ENCODE measurements at places on chromosomes 11 and 22.

- DNase-seq = no peak
Measured at GRCh38 chr11:10770626-10771254, 19.7 kb downstream of the CTR9 start.

DNA sequence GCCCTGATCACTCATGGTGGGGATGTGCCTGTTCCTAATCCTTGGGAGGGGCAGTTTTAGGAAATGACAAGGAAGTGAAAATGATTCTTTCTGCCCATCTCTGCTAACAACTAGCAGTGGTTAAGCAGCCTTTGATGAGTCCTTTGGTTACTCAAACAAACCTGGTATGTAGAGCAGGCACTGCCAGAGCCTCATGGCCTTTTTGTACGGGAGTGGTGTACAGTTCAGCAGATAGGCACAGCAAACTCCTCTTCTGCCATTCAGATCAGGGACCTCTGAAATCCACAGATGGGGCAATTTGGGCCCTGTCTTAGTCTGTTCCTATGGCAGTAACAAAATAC, 66.2 kb downstream of the FZD4 start:
- no peak for DNase-seq

DNA sequence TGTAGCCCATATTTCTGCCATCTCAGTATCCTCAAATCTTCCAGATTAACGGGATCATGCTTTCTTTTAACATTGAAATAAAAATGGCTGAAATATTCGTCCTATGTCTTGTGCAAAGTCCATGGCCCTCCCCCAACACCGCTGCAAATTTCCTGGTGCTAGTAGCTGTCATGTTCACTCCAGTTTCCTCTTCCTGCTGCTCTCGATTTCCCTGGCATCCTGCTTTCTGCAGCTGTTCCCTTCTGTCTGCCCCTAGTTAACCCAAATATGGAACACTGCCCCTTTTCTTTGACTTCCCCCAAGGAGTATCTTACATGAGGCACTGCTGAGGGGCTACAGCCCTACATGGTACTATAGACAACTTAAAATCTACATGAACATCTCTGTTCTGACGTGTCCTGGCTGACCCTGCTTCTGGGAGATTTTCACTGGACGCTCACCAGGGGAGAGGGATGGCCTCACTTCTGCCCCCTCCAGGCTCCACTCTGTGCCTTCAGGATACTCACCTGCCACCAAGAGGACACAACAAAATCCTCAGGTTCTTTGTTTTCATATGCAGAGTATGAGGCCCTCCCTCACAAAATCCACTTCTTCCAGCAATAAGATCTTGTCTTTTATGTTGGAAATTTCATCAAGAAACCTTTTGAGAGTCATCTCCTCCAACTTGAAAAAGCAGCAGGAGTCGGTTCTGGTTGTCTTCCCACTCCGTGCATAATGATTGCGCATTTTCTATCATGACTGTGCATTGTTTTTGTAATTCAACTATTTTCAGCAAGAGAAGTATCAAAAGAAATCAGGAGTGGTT, 29.5 kb upstream of the SCUBE2 start:
- DNase-seq = no peak

DNA sequence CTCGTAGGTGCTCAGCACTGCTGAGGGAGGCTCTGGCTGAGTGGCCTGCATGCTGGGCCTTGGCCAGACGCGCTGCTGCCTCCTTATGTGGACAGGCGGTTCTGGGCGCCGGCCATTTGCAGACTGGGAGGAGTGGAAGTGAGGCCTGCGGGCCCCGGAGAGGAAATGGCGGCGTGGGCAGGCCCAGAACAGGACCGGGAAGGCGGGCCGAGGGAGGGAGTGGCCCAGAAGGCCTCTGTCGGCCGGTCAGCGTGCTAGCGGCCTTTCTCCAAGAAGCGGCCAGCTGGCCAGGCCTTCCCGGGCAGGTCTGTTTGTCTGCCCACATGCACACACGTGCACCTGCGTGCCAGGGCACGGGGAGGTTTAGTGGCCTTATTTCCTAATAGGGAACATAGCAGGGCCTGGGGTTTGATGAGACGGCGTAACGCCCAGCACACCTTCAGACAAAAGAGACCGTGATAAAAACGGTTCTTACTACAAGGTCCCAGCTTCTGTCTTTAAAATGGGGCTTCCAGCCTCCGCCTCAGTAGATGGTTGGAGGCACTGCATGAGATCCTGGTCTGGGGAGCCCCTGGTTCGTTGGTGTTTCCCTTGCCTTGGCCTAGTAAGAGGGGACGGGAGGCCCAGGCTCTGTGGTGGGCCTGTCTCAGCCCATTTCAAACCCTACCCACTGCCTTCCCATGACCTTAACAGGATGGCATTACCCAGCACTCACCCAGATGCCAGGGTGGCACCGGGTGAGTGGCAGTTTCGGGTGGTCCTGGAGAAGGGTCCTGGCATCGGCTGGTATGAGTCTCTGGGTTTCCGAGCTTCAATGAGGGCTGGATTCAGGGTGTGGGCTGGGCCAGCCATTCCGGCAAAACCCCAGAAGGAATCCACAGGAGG, 65.1 kb upstream of the PPARA start:
- DNase-seq = no peak

DNA sequence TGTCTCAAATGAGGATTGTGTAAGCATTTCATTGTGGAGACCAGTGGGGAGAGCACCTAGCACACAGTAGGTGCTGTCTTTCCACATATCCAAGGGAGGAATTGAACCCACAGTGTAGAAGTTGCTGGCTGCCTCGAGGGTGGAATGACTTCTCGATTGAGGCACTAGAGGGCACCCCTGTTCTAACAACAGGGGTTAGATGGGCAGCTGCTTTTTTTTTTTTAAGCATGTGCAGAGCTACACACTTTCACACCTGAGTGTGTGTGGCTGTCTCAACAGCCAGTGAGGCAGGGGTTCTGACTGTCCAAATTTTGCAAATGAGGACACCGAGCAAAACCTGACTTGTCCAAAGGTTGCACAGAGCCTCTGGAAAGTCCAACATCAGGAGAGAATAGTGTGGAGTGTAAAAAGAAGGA, 118.2 kb upstream of the CRYBB3 start:
- DNase-seq = no peak

GRCh38 chr11:2747248-2748027, 47.6 kb upstream of the KCNQ1OT1 start:
- DNase-seq = no peak

GRCh38 chr11:10725114-10725906, 25.7 kb upstream of the CTR9 start:
- DNase-seq = no peak

- DNase-seq = no peak
Measured at GRCh38 chr11:64659417-64660144, 63.4 kb downstream of the NRXN2 start.

GRCh38 chr22:41481925-41482318, 13.0 kb downstream of the ACO2 start:
- no peak for DNase-seq

DNA sequence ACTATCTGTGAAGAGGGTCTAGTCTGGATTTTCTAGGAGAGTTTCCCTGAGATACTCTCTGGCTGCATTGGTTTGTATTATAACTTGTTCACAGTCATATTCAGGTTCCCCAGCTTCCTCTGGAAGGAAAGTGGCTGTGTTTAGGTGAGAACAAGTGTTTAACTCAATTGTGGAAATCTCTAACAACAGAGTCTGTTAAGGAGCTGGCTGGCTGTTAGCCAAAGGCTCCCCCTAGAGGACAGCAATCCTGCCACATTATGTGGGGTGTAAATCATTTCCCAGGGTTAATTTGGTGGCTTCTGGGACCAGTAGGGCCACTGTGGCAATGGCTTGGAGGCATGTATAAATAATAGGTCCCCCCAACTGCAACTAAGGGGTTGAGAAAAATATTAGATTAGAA, 18.4 kb downstream of the MS4A6E start:
- DNase-seq = no peak

- DNase-seq = no peak
Measured at GRCh38 chr11:66570079-66570849, 1.9 kb upstream of the CTSF start.

DNA sequence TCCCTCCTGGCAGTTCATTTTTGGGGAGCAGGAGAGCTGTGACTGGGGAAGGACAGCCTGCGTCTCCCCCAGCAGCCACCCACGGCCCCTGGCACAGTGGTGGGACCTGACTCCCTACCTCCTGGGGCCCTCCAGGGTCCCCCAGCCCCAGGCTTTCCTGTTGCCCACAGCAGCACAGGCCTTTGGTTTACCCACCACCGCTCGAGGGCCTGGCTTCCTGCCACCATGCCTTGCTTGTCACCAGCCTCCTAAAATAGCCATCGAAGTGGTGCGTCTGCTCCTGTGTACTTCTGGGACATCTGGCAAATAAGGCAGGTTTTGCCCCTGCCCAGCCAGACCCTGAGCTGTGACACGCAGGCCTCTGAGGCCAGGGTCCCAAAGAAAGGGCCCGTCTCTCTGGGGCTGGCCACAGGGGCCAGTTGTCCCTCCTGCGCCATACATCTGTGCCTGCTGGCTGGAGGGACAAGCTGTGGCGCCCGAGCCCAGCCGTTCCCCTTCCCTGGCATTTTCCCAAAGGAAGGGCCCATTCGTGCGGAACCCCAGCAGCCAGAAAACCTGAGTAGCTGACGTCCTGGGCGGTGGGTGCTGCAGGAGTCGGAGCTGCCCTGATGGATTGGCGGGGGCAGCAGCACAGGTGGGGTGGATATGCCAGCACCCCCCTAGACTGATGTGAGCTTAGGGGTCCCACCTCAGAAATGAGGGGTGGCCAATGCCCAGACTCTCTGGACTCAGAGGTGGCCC, 14.6 kb downstream of the PHLDA2 start:
- no peak for DNase-seq

DNA sequence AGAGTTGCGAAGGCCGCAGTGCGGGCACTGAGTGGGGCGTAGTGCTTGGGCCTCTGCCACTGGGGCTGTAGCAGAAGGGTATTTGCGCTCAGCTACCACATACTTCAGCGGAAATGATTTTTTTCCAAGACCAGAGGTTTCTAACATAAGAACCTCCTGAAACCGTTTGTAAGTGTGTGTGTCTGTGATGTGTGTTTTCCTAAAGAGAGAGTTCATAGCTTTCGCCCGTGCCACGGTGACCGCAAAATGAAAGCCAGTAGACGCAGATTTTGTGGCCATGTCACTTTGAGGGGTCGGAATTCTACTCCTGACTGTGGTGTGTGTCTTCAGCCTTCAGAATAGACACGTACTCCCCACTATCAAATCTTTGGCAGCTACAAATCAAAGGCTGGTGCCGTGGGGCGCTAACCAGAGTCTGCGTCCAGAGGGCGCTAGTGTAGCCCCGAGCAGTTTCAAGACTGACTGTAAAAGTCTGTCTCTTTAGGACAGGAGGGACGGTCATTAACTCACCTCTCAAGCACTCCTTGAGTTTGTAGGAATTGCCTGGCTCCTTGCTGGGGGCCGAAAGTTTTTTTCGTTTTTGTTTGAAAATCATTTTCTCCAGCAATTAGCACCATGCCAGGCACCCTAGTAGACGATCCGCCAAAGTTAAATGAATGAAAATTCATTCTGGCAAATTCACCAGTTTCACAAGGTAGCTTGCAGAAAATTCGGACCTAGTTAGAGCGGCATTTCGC, 2.5 kb upstream of the CALCA start:
- DNase-seq = no peak

DNA sequence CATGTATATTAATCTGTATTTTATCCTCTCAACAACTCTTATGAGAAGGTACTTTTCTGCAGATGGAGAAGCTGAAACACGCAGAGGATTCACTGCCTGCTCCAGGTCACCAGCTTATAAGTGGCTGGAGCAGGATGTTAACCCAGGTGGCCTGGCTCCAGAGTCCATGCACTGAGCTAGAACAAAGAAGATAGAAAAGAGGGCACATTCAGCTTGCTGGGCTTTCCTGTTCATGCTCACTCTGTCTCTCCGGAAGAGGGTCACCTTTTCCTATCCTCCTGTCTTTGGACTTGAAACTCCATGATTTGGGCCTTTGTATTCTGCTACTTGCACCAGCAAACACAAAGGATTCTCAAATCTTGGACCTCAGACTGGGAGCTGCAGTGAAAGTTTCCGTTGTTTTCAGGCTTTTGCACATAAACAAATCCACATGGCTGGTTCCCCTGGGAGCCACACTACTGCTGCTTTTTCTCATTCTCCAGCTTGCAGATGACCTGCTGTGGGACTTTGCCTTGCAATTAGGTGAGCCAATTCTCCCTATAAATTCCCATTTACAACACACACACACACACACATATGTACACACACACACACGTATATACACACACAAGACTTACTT, 117.3 kb upstream of the GRK3 start:
- DNase-seq = no peak

GRCh38 chr11:94650756-94651155, 83.6 kb downstream of the PIWIL4 start:
- no peak for DNase-seq

- no peak for DNase-seq
Measured at GRCh38 chr22:47923011-47923427, 1160.6 kb downstream of the TBC1D22A start.

GRCh38 chr22:17920145-17920605, 104.2 kb downstream of the MICAL3 start:
- no peak for DNase-seq

DNA sequence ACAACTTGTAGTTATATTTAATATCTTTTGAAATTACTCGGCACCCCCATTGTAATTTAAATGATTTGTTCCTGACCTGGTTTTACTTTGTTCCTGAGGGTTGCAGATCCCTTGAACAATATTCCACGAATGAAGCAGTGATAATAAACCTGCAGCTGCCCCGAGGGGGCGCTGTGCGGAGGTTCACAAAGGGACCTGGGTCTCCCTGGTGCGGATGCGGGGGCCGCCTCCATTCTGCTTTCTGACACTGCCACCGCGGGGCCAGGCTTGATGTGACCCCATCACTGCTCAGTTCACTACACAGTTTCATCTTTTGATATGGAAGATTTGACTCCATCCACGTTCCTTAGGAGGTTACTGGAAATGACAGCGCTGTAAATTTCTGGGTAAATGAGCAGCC, 62.9 kb upstream of the PRODH start:
- DNase-seq = no peak

- no peak for DNase-seq
Measured at GRCh38 chr22:42317691-42318547, 47.5 kb upstream of the TCF20 start.

- no peak for DNase-seq
Measured at GRCh38 chr11:93501856-93502255, 41.3 kb downstream of the SMCO4 start.

GRCh38 chr22:21857481-21857914, 9.9 kb downstream of the MAPK1 start:
- DNase-seq = no peak

- no peak for DNase-seq
Measured at GRCh38 chr22:20203552-20204201, 52.8 kb upstream of the CCDC188 start.

GRCh38 chr22:37162221-37163095, 12.7 kb upstream of the IL2RB start:
- no peak for DNase-seq

- peak; percentile 36 for DNase-seq
Measured at GRCh38 chr11:44893846-44894617, 56.7 kb downstream of the TP53I11 start.

GRCh38 chr22:33975841-33976240, 55.6 kb upstream of the LARGE1 start:
- no peak for DNase-seq

Measured in stimulated activated CD4-positive, alpha-beta T cell treated with anti-CD3 and anti-CD28 coated beads, Interleukin-1b, Interleukin-23, amount 100 ng/mL, for 1 hour (primary cell).